ENCODE measurements at places on chromosomes 12 and 14.

- DNase-seq, result no peak
These were observed 86.5 kb downstream of the SLC25A47 start for GRCh38 chr14:100409651-100410050.

DNA sequence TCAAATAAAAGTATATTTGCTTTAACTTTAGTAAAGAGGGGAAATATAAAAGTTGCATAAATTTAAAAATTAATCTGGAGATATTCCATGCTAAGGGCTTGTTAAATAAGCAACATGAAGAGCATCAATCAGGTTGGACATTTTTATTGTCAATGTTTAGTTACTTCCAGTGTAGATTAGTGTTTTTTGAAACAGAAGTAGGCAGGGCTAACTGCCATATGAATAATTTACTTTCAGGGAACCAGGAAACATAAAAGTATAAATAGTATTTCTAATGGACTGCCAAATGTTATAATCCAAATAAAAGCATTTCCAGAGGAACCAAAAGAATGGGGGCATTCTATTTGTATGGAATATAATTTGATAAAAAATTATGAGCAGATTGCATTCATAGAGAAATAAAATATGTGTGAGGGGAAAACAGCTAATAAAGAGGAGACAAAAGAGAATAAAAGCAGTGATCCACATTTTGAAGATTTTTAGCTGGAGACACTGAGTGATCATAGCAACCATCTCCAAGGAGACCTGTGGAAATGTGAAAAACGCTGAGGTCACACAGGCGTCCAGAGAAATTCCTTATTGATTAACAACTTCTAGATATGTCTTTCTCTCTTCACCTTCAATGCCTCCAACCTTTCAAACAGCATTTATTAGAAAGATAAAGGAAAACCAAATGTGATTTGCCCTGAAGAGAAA, 70.8 kb downstream of the SRGAP1 start:
- DNase-seq, result peak; percentile 82

- DNase-seq, result no peak
These were observed 282.4 kb downstream of the ZFP36L1 start for GRCh38 chr14:68510201-68511128.

DNA sequence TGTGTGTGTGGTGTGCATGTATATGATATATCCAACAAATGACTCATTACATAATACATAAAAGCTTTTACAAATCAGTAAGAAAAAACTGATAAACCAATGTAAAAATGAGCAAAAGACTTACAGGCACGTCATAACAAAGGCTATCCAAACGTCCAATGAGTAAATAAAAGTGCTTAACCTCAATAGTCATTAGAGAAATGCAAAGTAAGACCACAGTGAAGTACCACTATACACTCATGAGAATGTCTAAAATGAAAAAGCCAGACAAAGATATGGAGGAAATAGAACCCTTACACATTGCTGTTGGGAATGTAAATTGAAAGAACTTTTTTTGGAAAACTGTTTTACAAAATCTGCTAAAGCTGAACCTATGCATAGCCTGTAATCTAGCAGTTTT, 7.8 kb downstream of the ABCD2 start:
- DNase-seq, result no peak

DNA sequence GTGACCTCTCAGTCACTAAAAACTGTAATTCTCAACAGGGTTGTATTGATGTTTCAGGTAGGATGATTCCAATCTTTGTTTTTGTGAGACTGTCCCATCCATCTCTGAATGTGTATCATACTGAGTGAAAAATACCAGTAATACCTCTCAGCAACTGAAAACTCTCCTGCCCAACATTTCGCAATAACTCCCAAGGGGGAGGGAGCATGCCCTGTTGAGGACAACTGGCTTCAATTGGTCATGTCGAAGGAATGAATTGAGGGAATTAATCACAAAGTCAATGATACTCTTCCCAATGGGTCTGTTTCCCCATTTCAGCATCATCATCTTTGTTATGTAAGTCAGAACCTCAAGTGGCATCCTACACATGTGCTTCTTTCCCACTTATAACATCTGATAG, 102.4 kb upstream of the E2F7 start:
- no peak for DNase-seq

- DNase-seq, result peak; percentile 56
These were observed 19.3 kb downstream of the TAS2R50 start for GRCh38 chr12:10967409-10967808.

DNA sequence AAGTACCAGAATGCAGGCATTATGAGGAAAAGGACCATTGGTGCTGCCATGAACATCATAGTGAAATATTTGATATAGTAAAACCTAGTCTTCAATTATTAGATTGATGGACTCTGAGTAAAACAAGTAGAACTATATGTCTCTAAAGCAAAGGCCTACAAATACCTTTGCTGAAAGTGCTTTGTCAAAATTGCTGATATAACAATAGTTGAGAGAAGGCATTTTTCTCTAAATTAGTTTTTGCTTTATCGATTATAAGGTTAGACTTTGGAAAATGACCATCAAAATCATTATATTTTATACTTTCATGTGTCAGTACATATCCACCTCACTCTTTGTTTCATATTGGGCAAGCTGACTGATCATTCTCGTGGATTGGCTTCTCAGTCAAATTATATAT, 836.0 kb upstream of the FBXO33 start:
- DNase-seq, result no peak

DNA sequence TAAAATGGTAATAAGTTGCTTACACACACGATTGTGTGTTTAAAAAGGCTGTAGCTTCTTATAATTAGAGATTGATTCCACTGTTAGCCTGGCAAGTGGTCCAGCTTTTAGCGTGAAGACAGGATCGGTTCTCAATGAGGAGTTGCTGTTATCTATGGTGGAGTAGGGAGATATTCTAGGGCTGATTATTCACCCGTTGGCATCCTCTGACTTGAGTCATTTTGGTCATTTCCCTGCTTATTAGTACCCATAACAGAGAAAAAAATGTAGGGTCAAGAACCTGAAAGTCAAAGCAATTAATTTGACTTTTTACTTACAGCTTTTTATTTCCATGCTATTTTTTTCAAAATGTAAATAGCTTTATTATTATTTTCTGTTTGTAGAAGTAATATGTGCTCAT, 76.0 kb downstream of the KCNK13 start:
- peak; percentile 15 for DNase-seq

DNA sequence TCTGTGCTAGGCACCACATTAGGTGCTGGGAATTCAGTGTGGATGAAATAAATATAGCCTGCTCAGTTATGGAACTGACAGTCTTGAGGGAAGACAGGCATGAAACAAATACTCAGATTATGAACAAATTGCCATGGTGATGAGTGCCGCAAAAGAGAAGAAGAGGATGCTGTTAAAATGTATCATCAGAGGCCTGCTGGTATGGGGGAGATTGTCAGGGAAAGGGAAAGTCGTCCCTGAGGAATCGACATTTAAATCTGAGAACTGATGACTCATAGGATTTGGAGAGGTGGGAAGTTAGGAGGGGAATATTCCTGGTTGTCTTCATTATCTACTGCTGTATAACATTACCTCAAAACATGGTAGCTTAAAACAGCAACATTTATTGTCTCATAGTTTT, 42.0 kb downstream of the PPP1R36 start:
- DNase-seq, result no peak

DNA sequence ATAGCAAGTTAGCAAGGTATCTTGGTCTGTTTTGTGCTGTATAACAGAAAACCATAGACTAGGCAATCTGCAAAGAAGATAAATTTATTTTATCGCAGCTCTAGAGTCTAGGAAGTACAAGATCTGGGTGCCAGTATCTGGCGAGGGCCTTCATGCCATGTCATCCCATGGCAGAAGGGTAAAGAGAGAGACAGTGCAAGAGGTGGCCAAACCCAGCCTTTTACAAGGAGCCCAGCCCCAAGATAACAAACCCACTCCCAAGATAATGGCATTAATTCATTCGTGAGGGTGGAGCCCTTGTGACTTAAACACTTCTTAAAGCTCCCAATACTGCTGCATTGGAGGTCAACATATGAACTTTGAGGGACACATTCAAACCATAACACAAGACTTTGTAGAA, 16.9 kb downstream of the RPS29 start:
- DNase-seq, result no peak

DNA sequence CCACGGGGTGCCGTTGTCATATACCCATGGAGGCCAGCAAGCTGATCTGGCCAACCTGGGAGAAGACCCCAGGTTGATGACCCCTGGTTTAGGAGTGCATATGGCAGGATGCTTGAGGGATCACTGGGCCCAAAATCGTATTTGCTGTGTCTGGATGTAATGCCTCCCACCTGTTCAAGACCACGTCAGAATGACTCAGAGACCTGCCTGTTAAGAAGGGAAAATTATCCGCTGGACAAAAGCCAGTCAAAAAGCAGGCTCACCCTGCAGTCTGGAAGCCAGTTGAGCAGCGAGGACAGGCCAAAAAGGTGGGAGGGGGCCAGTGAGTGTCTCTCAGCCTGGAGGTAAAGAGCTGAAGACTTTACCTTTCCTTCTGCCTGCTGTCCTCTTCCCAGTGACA, 449.2 kb downstream of the DPF3 start:
- DNase-seq, result no peak

DNA sequence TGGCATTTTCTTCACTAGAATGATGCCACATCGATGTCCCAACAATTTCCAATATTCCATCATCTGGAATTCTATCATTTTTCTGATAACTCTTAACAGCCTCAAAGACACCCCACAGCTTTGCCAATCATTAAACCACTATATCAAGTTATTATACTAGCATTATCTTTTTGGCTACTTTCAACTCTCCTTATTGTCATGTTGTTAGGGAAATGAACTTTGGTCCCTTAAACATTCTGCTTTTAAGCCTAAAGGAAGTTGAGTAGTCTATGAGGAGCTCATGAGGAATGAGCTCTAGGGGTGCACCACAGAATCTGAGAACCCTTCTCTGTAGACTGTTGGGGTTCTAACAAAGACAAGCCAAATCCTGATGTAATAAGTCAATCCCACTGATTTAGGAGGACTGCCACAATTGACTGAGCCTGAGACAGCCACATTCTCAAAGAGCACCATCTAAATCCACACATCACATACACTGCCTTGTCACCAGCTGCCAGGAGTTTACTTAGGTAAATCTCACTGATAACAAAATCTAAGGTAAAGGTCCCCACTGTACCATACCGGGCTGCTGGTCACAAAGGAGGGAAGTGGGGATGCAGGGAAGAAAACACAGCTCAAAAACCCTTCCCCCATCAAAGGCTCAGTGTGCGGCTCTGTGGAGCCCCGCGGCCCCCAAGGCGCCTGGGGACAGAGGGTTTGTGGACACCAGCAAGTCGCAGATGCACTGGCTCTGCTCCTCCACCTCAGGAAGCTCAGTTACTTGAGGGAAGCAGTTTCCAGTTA, 58.2 kb downstream of the SETD3 start:
- DNase-seq, result no peak

- peak; percentile 68 for DNase-seq
These were observed 19.0 kb downstream of the SPRING1 start for GRCh38 chr12:116718655-116719454.

GRCh38 chr12:40331886-40332285, 107.1 kb downstream of the LRRK2 start:
- peak; percentile 33 for DNase-seq

- peak; percentile 92 for DNase-seq
These were observed 10.7 kb downstream of the PCNX4 start for GRCh38 chr14:60102389-60102788.

GRCh38 chr12:34400411-34400881, 378.1 kb downstream of the ALG10 start:
- DNase-seq, result no peak

- DNase-seq, result peak; percentile 82
These were observed 60.6 kb downstream of the PTPRB start for GRCh38 chr12:70576341-70577282.

GRCh38 chr12:114371733-114372132, 34.2 kb downstream of the TBX5 start:
- DNase-seq, result no peak

- DNase-seq, result peak; percentile 34
These were observed 5.7 kb downstream of the SHMT2 start for GRCh38 chr12:57235017-57235727.

DNA sequence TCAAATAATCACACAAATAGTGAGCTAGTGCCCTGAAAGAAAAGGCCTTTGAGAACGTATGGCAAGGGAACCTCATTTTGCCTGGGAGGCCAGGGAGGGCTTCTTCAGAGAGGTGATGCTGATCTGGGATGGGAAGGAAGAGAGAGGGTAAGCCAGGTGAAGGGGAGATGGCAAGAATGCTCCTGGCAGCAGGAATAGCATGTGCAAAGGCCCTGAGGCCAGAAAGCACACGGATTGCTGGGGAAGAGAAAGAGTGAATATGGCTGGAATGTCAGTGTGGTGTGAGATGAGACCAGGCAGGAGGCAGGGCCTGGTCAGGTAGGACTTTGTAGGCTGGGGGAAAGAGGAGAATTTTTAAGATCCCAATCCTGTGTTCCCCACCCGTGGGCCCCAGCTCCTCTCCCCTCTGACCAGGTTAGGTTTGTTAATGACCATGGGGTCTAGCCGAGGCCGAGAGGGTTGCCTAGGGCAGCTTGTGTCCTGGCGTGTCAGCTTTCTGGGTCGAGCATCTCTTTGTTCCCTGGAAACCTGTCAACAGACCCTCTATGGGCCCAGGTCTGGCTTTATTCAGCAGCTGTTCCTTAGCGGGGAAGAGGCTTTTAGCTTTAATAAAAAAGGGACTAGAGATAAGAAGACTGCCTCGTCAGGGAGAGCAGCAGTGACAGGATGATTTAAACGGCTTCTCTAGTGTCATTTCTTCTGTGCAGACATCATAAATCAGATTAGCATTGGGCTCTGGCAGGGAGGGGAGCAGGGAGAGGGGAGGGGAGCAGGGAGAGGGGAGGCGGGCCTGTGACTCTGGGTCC, 123.4 kb downstream of the ADCK1 start:
- no peak for DNase-seq

GRCh38 chr12:75628916-75629315, 117.5 kb upstream of the KRR1 start:
- no peak for DNase-seq

DNA sequence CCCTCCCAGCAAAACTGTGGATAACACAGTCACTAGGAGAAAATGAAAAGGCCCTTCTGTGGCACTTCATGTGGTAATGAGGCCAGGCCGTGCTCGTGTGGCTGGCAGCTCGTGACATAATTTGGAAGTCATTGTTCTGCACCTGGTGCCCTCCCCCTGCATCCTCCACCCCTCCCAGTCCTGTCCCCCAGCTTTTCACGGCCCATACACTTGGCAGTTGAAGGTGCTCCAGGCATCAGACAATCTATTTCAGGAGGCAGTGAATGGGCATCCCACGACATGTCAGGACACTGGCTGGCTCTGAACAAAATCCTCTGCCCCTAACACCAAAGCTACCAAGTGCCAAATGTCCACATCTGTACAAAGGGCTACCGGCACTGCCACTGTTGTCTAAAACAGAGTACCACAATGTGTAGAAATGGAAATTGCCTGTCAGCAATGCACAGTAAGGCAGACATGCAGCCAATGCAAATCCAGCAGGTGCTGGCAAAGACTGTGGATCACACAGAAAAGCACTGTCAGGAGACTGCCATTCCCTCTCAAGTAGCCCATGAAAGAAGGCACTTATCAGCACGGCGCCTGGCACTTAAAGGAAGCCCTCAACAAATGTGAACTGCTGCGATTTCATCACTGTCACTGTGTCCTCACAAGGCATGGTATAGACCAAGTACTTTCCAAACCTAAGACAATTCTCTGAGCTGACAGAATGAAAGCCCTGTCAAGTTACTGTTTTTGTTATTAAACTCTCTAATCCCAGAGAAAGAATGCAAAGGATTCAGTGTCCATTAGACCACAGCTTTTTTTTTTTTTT, 39.1 kb downstream of the CORO1C start:
- DNase-seq, result peak; percentile 44
